ENCODE measurements at places on chromosomes 16 and 17. TPM values are rescaled to one million over a fixed set of nuclear protein-coding genes. Genes with fewer than 3 reads are reported as not detected.

The SHISA6 gene
- total RNA-seq, result not detected

The TEX19 gene
- not detected for total RNA-seq

The CLDN9 gene
- total RNA-seq, result 0.28 TPM

The CDRT15L2 gene
- not detected for total RNA-seq

The MT4 gene
- not detected for total RNA-seq

The CA10 gene
- total RNA-seq, result not detected

The PROCA1 gene
- 6.2 TPM for total RNA-seq

The ABCA10 gene
- 1.2 TPM for total RNA-seq

The UTS2R gene
- not detected for total RNA-seq

The NOXO1 gene
- total RNA-seq, result not detected
